ELR (cell line): ENCODE measurements at places on chromosomes 1 and 21.

DNA sequence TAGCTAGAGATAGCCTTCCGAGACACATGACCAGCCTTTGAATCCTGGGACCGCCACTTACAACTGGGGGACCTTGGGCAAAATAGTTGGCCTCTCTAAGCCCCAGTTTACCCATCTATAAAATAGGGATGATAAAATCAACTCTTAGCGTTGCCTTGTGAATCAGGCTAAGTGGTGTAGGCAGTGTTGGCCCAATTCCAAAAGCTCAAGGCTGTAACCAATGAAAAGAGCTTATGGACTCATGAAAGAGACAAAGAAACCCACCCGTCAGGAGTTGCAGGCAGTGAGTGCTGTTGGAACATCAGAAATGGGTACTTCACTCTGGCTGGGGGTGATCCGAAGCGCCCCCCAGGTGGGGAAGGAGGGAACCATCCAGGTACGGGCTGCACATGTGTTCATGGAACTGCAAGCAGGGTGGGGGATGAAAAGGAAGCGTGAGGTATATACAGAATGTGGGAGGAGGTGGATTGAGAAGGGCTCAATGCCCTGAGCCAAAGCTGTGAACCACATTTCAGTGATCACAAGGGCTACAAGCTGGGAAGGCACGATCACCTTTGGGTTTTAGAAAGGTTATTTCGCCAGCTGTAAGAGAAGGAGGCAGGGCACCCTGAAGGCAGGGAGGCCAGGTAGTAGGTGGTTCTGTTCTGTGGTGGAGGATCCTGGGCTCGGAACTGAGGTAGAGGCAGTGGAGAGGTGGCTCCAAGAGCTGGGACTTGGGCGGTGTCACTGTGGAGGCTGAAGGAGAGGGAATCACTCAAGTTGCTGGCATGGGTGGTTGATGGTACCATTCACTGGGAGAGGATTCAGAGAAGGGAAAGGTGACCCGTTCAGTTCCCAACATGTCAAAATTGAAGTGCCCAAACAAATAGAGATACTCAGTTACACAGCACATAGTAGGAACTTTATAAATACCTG, 11.4 kb upstream of the KIAA1614 start:
- DNase-seq = no peak

DNA sequence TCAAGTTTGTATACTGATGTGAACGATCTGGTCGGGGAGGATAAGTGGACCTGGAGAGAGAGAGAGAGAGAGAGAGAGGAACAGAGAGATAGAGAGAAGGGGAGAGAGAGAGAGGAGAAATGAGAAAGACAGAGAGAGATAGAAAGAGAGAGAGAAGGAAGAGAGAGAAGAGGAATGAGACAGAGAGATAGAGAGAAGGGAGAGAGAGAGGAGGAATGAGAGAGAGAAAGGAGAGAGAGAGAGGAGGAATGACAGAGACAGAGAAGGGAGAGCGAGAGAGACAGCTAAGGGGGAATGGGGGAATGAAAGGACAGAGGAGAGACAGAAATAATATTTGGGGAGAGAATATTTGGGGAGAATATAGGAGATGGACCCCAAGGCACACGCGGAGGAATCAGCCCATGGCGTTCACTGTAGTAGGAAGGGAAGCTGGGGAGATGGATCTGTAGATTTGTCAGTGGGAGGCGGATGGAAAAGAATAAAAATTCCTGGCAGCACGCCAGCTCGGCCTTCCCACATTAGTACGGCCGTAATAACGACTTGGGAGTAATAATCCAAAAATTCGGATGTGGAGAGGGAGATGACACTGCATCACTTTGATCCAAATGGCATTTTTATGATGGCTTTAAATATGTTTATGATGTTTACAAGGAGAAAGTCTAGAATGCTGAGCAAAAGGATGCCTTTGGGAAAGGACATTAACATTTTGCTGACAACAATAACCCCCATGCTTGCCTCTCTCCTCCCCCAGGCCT, 159.8 kb upstream of the KCNJ6 start:
- DNase-seq = peak; percentile 8

GRCh38 chr1:118881751-118882150, 106.4 kb downstream of the TBX15 start:
- no peak for DNase-seq

- DNase-seq = peak; percentile 82
These were observed 115.7 kb downstream of the SLC30A10 start for GRCh38 chr1:219812491-219813203.

- no peak for DNase-seq
These were observed 59.6 kb downstream of the RPS6KC1 start for GRCh38 chr1:213110349-213111300.

GRCh38 chr1:11778336-11778735, 16.3 kb downstream of the C1orf167 start:
- DNase-seq = no peak

- DNase-seq = no peak
These were observed 29.1 kb downstream of the ZBTB17 start for GRCh38 chr1:15946571-15947381.

DNA sequence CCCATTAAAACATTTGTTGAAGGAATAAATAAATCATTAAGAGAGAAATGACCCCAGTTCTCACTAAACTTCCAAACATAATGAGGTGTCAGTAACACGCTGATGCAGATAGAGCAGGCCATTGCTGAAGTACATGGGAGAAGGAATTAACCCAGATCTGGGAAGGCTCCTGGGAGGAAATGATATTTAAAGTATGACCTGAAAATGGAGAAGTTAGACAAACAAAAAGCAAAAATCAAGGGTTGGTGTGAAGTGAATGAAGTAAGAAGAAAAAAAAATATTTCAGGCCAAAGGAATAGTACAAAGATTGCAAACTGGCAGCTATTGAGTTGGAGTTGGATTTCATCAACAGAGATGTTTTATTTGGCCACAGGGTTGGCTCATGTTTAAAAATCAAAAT, 71.4 kb downstream of the RGS2 start:
- no peak for DNase-seq

GRCh38 chr1:151130987-151131586, 15.3 kb downstream of the SEMA6C start:
- peak; percentile 61 for DNase-seq

DNA sequence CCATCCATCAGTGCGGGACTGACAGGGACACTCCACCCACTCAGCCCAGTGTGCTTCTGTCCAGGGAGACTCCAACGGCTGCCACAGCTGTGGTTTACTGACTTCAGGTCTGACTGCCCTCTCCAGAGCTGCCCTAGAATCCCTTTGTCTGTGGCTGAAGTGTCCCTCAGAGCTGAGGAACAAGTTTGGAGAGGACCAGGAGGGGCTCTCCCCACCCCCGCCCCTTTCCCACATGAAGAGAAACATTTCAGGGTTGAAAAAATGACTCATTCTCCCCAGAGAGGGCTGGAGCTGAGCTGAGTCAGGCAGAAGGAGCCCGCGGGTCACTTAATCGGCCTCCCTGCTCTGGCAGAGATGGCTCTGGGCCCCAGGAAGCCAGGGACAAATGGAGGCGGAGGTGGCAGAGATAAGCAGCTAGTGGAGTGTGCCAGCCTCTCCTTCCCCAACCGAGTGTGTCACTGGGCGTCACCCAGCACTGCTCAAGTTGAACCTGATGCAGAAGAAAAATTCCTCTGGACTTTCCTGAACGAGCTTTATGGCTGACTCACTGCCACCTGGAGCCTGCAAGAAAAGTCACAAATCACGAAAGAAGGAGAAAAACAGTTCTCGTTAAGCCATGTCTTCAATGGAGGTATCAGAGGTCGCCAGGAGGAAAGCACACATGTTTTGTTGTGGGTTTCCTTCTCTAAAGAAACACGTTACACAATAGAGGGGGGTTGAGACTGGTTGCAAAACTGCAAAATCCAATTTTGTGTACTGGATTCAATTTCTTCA, 34.3 kb upstream of the ECE1 start:
- DNase-seq = peak; percentile 83

- peak; percentile 72 for DNase-seq
These were observed 42.4 kb downstream of the MEF2D start for GRCh38 chr1:156458181-156458503.

DNA sequence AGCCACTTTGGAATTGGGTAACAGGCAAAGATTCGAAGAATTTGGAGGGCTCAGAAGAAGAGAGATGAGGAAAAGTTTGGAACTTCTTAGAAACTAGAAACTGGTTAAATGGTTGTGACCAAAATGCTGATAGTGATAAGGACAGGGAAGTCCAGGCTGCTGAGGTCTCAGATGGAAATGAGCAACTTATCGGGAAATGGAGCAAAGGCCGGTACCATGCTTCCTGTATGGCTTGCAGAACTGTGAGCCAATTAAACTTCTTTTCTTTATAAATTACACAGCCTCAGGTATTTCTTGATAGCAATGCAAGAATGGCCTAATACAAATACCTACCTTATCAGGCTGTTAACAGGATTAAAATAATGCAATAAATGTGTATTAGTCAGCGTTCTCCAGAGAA, 9.4 kb upstream of the TLR5 start:
- no peak for DNase-seq

DNA sequence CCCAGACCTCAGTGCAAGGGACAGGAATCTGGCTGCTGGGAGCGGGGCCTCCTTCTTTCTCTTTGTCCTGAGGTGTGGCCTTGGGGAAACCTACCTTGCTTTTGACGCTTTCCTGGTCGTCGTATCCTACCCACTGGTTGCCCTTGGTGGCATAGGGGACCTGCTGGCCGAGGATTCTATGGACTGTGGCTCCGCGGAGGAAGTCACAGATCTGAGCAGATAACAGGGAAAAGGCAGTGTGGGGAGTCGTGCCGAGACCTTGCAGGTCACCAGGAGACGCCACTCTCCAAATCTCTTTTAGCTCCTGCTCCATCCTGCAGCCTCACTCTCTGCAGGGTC, 4.0 kb upstream of the MYBPH start:
- DNase-seq = no peak

DNA sequence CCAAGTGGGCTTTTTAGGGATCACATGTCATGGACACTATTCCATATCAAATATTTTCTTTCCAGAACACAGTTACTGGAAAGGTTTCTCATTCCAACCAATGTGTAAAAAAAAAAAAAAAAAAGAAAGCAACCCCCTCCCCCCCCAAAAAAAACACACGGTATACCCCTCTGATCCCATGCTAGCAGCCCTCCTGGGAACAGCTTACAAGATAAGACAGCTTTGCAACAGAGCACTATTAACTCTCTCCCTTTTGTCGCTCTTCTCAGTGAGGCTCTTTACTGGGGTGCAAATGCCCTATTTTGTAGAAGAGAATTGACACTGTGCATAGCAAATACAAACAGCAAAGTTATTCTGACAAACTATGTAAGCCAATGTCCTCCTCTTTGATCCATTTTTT, 161.2 kb downstream of the NTMT2 start:
- no peak for DNase-seq

- peak; percentile 56 for DNase-seq
These were observed 748 bp downstream of the PPP1R15B start for GRCh38 chr1:204410688-204411450.

GRCh38 chr1:92443893-92444292, 42.8 kb downstream of the GFI1 start:
- no peak for DNase-seq

DNA sequence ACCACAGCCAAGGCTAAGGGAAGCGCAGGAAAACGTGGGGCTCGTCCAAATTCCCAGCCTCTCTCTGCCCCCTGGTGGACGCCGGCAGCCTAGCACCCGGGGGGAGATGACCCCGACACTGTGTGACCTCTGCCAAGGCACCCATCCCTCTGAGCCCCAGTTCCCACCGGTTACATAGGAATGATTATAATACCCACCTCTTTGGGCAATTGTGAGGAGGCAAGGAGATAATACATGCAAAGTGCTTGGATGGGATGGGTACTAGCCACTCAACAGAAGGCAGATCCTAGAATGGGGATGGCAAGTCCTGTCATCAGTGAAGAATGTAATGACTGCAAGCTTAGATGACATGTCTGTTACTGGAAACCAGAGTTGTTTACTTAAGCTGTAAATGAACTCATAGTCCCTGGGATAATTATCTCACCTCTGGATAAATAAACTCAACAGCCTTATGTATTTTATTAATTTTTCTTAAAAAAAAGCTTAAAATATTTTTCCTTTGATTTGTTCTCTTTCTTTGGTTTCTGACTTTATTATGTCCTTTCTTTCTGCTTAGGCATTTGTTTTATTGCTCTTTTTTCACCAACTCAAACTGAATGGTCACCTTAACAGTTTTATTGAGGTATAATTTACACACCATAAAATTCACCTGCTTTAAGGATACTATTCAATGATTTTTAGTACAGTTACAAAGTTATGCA, 11.3 kb upstream of the BMP8B start:
- peak; percentile 91 for DNase-seq

DNA sequence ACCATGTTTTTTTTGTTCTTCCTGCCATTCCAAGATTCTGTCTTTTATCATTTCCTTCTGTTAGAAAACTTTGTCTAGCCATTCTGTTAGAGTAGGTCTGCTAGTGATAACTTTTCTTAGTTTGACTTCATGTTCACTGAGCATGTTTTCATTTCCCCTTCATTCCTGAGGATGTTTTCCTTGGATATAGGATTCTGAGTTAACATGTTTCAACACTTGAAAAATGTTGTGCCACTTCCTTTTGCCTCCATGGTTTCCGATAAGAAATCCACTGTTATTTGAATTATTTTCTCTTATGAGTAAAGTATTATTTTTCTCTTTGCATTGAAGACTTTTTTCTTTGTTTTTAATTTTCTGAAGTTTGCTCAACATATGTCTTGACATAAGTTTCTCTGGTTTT, 66.7 kb downstream of the ATP1A1 start:
- DNase-seq = no peak
